ENCODE measurements at places on chromosomes 11 and 22. TPM values are rescaled to one million over a fixed set of nuclear protein-coding genes. Genes with fewer than 3 reads are reported as not detected.

The NXPE1 gene
- total RNA-seq, result not detected

The AP5B1 gene
- 27.2 TPM for total RNA-seq

The SCGB1D4 gene
- total RNA-seq, result not detected

The BATF2 gene
- 0.38 TPM for total RNA-seq

The ANO5 gene
- total RNA-seq, result 0.29 TPM

The HTR3B gene
- 0.64 TPM for total RNA-seq

- H3K27ac ChIP-seq, result peak overlapping the region; percentile 88
These were observed 7.8 kb downstream of the PIM3 start for GRCh38 chr22:49968313-49968830.

DNA sequence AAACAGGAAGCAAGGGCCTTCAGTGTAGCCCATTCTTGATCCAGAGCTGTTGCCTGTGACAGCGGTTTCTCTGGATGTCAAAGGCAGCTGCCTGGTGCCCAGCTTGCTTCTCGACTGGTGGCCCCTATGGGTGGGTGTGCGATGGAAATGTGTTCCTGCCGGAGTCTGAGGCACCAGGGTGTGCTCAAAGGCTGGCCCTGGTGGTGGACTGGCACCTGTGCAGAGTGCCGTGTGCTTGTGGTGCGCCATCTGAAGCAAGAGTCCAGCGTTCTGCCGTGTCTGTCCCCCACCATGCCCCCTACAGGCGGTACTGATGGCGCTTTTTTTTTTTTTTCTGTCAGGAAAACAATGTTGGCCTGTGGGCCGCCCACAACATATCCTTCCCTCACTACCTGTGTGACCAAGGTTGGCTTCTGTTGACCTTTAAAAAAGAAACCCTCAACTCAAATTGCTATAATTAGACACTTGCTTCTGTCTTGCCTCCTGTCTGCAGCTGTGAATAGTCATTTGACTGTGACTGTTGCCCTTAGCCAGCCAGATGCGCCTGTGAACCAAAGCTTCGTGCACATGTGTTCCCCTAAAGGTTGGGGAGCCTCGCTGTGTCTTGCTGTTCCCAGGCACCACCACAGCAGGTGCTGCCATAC, 4.7 kb upstream of the RANBP1 start:
- H3K27ac ChIP-seq, result no peak overlapping the region
- no peaks in the 10 kb centered on the region for H3K27me3 ChIP-seq
- DNase-seq, result no peak
- H3K4me3 ChIP-seq, result no peak overlapping the region
- peaks cover 39% of the 10 kb centered on the region for H3K36me3 ChIP-seq

DNA sequence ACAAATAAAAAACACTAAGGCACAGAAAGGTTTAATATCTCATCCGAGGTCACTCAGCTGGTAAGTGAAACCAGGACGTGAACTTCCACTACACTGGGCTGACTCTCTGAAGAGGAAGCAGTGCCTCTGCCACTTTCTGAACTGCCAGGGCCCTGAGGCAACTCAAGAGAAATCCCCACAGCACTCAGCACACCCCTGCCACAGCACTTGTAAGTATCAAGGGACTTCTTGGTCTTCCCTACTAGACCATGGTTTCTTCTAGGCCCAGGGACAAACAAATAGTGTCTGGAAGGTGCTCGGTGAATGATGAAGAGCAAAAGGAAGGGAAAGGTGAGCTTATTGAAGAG, 49.7 kb downstream of the RPL27A start:
- no peaks in the 10 kb centered on the region for H3K27me3 ChIP-seq
- peaks cover 5% of the 10 kb centered on the region for H3K36me3 ChIP-seq
- peaks cover 29% of the 10 kb centered on the region for H3K4me1 ChIP-seq
- no peak for DNase-seq

GRCh38 chr11:108538022-108538424, 39.8 kb upstream of the POGLUT3 start:
- no peak for DNase-seq
- no peaks in the 10 kb centered on the region for H3K27me3 ChIP-seq
- peaks cover 3% of the 10 kb centered on the region for H3K4me1 ChIP-seq
- H3K36me3 ChIP-seq, result no peaks in the 10 kb centered on the region
- peak overlapping the region; percentile 87 for H3K27ac ChIP-seq

DNA sequence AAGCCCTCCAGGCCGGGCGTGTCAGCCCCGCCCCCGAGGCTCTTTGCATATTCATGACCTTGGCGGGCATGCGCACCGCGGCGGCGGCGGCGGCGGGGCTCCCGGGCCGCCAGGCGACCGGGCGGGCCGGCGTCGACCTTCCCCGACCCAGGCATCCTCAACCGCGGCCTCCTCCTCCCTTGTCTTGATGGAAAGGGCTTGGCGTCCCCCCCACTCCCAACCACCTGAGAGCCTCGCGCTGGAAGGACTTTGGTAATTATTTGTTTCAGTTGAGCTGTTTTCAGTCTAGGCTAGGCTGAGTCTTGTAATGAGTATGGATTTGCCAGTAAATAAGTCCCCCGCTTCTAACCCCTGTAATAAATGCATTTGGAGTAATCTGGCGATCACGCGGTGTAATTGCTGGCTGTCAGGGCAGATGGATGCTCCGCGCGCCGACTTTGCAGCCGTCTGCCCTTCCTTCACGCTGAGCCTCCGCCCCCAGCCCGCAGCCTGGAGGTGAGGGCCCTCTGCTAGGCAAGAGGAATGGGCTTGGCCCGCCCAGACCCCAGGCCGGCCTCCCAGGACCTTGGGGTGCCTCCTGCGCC, 25.2 kb downstream of the FLRT1 start:
- H3K27me3 ChIP-seq, result no peaks in the 10 kb centered on the region
- DNase-seq, result no peak
- peaks cover 5% of the 10 kb centered on the region for H3K4me1 ChIP-seq
- H3K27ac ChIP-seq, result no peak overlapping the region
- no peaks in the 10 kb centered on the region for H3K36me3 ChIP-seq

DNA sequence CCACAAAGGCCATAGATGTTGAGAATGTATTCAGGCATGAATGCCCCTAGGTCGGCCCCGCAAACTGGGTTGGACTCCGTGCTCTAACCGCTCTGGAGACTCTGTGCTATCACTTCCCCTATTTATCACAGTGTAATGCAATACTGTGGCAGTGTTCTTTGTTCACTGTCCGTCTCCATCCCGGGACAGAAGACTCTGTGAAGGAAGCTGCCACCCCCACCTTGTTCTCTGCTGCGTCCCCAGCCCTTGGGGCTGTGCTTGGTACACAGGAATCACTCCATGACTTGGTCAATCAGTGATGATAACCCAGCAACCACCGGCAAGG, 57.6 kb downstream of the TSPAN18 start:
- peaks cover 2% of the 10 kb centered on the region for H3K4me1 ChIP-seq
- no peak for DNase-seq
- H3K27ac ChIP-seq, result peak overlapping the region; percentile 61
- no peaks in the 10 kb centered on the region for H3K36me3 ChIP-seq
- no peaks in the 10 kb centered on the region for H3K27me3 ChIP-seq
- no peak overlapping the region for H3K4me3 ChIP-seq

DNA sequence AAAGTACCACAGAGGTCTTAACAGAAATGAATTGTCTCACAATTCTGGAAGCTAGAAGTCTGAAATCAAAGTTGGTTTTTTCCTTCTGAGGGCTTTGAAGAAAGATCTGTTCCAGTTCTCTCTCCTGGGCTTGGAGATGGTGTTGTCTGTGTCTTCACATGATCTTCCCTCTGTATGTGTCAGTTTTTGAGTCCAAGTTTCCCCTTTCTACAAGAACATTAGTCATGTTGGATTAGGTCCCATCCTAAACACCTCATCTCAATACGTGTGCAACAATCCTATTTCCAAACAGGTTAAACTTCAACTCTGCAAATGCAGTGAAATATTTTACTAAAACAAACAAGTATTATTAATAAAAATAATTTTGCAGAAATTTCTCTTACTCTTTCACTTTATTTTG, 3.1 kb upstream of the PTS start:
- no peak overlapping the region for H3K4me3 ChIP-seq
- H3K27me3 ChIP-seq, result no peaks in the 10 kb centered on the region
- no peaks in the 10 kb centered on the region for H3K36me3 ChIP-seq
- no peak for DNase-seq
- peak overlapping the region; percentile 25 for H3K27ac ChIP-seq
- peaks cover 25% of the 10 kb centered on the region for H3K4me1 ChIP-seq

DNA sequence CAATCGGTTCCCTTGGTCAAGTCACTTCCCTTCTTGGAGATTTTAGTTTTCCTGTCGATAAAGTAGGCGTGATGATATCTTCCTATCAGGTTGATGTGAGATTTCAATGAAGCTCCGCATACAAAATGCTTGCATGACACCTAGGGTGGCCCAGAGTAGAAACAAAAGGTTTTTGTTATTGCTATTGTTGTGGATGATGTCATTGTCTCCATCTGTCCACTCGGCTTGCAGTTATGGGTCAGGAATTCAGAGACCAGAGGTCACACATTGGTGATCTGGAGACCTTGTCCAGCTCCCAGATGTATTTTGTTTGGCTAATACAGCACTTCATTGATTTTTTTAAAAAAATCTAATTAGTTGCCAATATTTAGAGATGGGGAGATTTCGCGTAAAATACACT, 382.1 kb downstream of the MN1 start:
- H3K36me3 ChIP-seq, result no peaks in the 10 kb centered on the region
- no peak overlapping the region for H3K27ac ChIP-seq
- H3K27me3 ChIP-seq, result peaks cover 19% of the 10 kb centered on the region
- H3K4me3 ChIP-seq, result no peak overlapping the region

- no peaks in the 10 kb centered on the region for H3K27me3 ChIP-seq
- H3K36me3 ChIP-seq, result no peaks in the 10 kb centered on the region
- no peak overlapping the region for H3K27ac ChIP-seq
- DNase-seq, result no peak
- no peaks in the 10 kb centered on the region for H3K4me1 ChIP-seq
These were observed 127.3 kb upstream of the SEZ6L start for GRCh38 chr22:26041931-26042330.

GRCh38 chr22:32331236-32331917, 26.3 kb upstream of the RFPL3 start:
- H3K36me3 ChIP-seq, result no peaks in the 10 kb centered on the region
- no peak overlapping the region for H3K4me3 ChIP-seq
- DNase-seq, result no peak
- no peak overlapping the region for H3K27ac ChIP-seq
- no peaks in the 10 kb centered on the region for H3K4me1 ChIP-seq

GRCh38 chr22:38873469-38874411, 1.7 kb upstream of the CBX6 start:
- peak overlapping the region; percentile 98 for H3K27ac ChIP-seq
- DNase-seq, result no peak
- no peaks in the 10 kb centered on the region for H3K27me3 ChIP-seq
- peaks cover 27% of the 10 kb centered on the region for H3K4me1 ChIP-seq

GRCh38 chr11:119175493-119176077, 7.1 kb downstream of the NLRX1 start:
- H3K4me1 ChIP-seq, result peaks cover 7% of the 10 kb centered on the region
- no peak for DNase-seq
- H3K27me3 ChIP-seq, result no peaks in the 10 kb centered on the region
- H3K4me3 ChIP-seq, result no peak overlapping the region

GRCh38 chr11:48034926-48035871, 54.8 kb downstream of the PTPRJ start:
- H3K27me3 ChIP-seq, result no peaks in the 10 kb centered on the region
- H3K36me3 ChIP-seq, result no peaks in the 10 kb centered on the region
- peaks cover 23% of the 10 kb centered on the region for H3K4me1 ChIP-seq
- H3K4me3 ChIP-seq, result no peak overlapping the region
- no peak for DNase-seq

GRCh38 chr11:75625021-75625420, 43.8 kb downstream of the MAP6 start:
- H3K36me3 ChIP-seq, result no peaks in the 10 kb centered on the region
- no peaks in the 10 kb centered on the region for H3K27me3 ChIP-seq
- no peak for DNase-seq
- no peaks in the 10 kb centered on the region for H3K4me1 ChIP-seq
- no peak overlapping the region for H3K4me3 ChIP-seq

DNA sequence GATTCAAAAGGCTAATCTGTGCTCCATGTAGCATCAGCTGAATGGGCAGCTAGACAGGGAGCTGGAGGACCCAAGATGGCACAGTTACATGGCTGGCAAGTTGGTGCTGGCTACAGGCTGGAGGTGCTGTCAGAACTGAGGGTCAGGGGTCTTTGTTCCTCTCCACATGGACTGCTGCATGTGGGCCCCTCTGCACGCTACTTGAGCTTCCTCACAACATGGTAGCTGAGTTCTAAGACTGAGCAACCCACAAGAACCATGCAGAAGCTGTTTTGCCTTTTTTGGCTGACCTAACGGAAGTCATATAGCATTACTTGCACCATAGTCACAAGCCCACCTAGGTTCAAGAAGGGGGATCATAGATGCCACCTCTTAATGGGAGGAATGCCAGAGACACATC, 196.1 kb downstream of the GRIK4 start:
- no peak for DNase-seq
- H3K36me3 ChIP-seq, result no peaks in the 10 kb centered on the region
- no peaks in the 10 kb centered on the region for H3K27me3 ChIP-seq
- H3K4me1 ChIP-seq, result peaks cover 5% of the 10 kb centered on the region
- no peak overlapping the region for H3K4me3 ChIP-seq
- no peak overlapping the region for H3K27ac ChIP-seq

DNA sequence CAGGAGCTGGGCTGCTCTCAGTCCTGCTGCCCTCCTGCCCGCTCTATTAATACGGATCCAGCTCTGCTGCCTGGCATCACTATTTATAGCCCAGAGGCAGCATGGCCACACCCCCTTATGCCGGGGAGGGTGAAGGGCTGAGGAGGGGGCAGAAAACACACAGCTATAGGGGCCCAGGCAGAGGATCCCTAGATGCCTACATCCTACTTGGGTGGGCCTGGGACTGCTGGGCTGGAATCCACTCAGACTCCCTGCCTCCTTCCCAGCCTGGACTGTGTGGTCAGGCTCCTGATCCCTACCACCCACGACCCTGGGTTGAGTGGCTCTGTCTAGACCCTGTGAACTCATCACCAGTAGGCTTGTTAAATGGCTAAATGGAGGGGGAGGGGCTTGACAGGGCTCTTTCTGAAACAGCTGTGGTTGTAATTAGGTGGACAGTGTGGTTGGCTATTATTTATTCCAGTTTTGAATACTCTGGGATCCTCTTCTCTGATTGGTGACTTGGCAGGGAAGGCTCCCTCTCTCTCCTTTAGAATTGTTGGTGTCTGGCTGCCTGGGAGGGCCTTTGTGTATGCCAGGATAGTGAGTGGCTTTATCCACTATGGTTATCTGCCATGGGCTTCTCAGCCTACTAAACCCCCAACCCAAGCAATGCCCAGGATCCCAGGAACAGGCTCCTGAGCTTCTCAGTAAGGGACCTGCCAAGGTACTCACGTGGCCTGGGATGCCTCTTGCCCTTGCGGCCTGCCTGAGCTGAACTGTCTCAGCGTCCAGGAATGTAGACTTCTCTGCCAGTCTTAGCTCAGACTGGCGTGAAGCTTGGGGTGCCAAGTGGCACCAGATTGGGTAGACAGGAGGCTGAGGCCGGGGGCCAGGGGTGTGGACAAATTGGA, 15.2 kb downstream of the PHLDB1 start:
- H3K27me3 ChIP-seq, result no peaks in the 10 kb centered on the region
- peaks cover 76% of the 10 kb centered on the region for H3K4me1 ChIP-seq
- no peaks in the 10 kb centered on the region for H3K36me3 ChIP-seq
- H3K27ac ChIP-seq, result peak overlapping the region; percentile 79
- H3K4me3 ChIP-seq, result no peak overlapping the region

GRCh38 chr11:9535189-9535781, 38.2 kb upstream of the WEE1 start:
- H3K27me3 ChIP-seq, result no peaks in the 10 kb centered on the region
- no peaks in the 10 kb centered on the region for H3K36me3 ChIP-seq

All from esophagus squamous epithelium (tissue), 5 donors.